ENCODE measurements at places on chromosomes 11 and 22.

DNA sequence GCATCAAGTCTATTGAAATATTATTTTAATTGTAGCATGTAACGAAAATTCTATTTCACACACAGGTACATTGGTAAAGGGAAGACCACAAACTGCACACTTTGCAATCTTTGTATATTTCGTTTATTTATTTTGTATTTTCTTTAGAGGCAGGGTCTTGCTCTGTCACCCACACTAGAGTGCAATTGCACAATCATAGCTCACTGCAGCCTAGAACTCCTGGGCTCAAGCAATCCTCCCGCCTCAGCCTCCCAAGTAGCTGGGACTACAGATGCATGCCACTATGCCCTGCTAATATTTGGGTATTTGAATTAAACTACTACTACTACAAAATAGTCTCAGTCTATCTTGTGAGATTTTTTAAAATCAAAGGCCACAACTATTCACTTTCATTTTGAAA lies 42.7 kb downstream of the GAB2 start:
- DNase-seq: no peak

GRCh38 chr11:92556431-92556830 lies 331.8 kb downstream of the FAT3 start:
- DNase-seq: no peak

GRCh38 chr22:38694940-38695339 lies 5.8 kb downstream of the JOSD1 start:
- no peak for DNase-seq

GRCh38 chr11:2533587-2534133 lies 88.9 kb downstream of the KCNQ1 start:
- no peak for DNase-seq

DNA sequence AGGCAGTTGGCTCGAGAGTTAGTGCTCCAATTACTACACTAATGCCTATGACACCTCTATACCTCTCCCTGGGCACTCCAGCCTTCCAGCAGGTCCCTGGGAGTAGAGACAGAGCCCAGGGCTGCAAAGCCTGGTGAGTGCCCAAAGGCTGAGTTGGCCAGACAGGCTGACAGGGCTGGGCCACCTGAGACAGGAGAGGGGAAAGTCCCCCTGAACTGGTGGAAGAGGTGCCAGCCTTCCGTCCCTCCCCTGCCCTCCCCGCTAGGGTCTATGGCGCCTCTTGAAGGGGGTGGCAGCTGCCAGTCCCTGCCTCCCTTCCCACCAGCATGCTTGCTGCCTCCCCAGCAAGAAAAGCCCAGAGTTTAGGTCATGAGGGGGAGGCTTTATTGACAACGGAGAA lies 3.0 kb downstream of the KCNJ11 start:
- no peak for DNase-seq

DNA sequence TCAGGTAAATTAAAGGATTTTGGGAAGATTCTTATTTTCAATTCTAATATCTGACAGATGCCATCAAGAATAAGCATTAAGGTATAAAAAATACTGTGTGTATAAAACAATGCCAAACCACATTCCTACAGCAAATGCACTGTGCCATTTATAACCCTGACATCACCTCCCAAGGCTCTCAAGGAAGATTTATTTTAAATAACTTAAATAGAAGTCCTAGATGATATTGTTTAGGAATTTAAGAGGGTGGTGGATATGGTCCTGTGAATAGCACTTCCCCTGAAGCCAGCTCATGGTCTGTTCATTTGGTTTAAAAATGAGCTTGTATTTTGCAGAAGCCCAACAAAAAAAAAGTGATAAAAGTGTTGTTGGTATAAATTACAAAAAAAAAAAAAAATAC lies 32.1 kb downstream of the PPIL2 start:
- DNase-seq: no peak

- no peak for DNase-seq
These were observed 1.8 kb upstream of the CHADL start for GRCh38 chr22:41242396-41243117.

GRCh38 chr11:101866619-101867491 lies 48.0 kb upstream of the CEP126 start:
- DNase-seq: no peak

DNA sequence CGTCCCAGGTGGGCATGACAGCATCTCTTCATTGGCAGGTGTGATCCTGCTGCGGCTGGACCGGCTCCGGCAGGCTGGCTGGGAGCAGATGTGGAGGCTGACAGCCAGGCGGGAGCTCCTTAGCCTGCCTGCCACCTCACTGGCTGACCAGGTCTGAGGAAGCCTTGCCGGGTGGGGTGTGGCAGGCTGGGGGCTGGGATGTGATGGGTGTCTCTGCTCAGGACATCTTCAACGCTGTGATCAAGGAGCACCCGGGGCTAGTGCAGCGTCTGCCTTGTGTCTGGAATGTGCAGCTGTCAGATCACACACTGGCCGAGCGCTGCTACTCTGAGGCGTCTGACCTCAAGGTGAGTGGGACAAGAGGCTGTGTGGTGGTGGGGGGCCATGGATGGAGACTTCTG lies 3.5 kb downstream of the LARGE2 start:
- DNase-seq: no peak

DNA sequence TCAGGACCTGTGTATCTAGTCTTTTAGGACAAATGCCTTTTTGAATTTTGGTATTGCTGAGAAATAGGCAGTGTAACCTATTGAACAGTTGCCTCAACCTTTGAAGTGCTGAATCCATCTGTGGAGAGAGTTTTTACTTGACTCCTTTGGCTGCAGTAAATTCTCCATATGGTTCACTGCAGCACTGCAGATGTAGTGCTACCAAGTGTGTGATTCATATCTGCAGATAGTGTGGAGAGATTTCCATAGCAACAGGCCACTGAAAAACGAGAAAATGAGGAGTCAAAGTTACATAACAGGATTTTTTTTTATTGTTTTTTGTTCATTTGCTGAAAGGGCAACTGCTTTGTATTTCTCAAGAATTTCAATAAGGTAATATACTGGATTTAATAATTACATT lies 356.1 kb downstream of the RAB38 start:
- peak; percentile 9 for DNase-seq

DNA sequence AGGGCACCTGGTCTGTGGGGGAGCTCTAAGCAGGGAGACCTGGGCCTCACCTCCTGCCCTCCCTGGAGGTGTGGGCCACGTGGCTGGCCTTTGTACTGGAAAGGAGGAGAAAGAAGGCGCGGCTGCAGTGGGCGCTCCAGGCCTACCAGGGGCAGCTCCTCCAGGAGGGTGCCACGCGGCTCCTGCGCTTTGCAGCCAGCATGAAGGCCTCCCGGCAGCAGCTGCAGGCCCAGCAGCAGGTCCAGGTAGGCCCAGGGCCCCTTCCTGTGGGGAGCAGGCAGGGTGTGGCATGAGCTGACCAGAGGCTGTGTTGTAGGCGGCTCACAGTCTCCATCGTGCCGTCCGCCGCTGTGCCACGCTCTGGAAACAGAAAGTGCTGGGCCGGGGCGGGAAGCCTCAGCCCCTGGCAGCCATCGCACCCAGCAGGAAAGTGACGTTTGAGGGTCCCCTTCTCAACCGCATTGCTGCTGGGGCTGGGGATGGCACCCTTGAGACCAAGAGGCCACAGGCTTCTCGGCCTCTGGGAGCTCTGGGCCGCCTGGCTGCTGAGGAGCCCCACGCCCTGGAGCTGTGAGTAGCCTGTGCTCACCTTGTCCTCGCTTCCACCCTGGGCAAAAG lies 48.6 kb downstream of the PISD start:
- no peak for DNase-seq

- DNase-seq: no peak
These were observed 207.4 kb downstream of the DBX1 start for GRCh38 chr11:19952911-19953310.

DNA sequence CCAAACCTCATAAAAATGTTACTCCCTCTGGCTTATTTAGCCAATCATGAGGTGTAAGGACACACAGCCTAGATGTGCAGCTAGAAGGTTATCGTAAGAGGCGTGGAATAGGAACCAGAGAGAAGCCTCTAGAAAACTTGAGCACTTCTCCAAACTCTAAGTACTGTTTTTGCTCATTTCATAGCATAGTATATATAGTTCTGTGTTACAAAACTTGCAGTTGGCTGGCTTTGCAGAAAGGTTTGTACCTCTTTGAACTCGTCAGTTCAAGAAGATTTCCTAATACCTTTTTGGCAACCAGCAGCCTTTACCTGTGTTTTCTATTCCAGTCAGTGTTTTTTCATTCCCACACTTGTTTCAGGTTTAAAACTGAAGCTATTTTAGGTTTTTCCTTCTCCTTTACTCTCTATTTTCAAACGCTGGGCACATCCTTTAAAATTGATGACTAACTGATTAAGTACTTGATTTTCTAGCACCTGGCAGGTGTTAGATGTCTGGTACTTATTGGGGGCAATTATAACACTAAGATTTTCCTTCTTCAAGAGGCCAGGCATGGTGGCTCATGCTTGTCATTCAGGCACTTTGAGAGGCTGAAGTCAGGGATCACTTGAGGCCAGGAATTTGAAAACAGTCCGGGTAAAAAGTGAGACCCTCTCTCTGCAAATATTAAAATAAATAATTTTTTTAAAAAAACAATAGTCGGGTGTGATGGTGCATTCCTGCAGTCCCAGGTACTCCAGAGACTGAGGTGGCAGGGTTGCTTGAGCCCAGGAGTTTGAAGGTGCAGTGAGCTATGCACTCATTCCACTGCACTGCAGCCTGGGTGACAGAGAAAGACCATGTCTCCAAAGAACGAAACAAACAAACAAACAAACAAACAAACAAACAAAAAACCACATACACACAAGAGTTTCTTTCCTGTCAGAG lies 125.2 kb downstream of the LRRC4C start:
- DNase-seq: no peak

DNA sequence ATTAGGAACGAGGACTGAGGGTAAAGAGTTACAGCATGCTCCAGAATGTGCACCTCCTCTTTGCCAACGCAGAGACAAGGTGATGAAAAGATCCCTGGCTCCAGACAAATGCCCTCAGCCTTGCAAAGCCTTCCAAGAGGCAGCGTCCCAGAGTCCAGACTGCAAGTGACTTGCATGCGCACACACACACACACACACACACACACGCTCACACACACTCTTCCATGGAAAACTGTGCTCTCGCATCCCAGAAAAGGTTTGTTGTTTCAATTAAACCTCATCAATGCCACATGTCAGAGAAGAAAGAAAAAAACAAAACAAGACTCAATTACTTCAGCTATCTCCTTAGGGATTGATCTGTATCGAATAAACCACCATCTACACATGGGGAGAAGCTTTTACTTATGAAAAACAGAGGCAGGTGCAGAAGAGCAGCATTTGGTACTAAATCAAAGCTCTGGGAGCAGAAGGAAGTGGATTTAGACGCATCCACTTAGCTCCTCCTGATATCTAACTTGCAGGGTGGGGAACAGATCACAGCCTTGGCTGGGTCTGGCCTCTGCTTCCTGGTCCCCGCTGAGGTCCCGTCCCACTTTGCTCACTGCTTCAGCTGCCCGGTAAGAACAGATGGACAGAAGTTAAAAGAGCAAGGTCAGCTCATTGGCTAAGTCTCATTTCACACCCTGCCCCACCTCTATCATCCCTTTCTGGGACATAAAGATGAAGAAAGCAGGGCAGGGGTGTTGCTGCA lies 249.8 kb upstream of the BLID start:
- no peak for DNase-seq

- no peak for DNase-seq
These were observed 63.4 kb downstream of the MYH9 start for GRCh38 chr22:36324414-36324813.

DNA sequence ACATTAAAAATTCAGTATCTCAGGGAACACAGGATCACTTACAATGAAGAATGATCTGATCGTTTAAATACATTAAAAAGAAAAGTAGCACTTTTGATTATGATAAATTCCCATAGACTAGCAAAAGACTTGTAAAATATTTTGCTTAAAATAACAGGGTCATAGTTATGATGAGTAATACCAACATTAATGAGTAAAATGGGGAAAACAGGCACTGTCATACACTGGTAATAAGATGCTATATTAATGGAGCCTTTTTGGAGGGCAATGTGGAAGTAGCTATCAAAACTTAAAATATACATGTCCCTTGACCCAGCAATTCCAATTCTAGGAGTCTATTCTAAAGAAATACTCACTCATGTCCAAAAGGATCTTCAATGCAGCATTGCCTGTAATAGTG lies 61.8 kb upstream of the CLNS1A start:
- DNase-seq: no peak

- DNase-seq: no peak
These were observed 14.6 kb downstream of the C11orf21 start for GRCh38 chr11:2287091-2287490.

DNA sequence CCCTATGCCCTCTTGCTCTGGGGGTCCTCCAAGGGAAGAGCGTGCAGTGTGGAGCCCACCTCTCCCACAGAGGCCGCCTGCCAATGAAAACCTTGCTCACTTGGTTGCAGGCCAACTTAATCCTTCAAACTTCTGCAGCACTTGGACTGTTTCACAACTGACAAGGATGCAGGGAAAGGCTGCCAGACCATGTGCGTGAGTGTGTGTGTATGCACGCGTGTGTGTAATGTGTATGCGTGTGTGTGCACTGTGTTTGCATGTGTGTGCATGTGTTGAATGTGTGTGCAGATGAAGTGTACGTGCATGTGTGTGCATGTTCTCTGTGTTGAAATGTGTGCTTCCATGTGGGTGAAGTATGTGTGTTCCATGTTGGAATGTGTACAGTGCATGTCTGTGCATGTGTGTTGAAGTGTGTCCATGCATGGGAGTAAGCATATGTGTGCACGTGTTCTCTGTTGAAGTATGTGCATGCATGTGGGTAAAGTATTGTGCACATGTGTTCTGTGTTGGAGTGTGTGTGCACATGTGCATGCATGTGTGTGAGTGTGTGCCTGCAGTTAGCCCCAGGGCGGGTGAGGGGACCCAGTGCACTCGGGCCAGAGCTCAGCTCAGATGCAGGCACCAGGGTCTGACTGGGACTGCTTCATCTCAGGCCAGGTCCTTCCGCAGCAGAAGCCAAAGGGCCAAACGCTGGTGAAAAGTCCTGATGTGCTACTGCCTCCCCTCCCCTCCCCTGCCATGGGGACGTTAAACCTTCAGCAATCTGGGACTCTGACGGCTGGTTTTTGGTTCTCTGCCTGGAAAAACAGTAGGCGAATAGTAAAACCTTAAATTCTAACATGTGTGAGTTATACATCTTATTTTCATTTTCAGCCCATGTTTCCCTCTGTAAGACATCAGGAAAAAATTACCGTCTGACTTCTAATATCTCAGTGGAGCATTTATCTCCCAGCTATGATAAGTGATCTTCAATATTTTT lies 72.0 kb downstream of the FLI1 start:
- DNase-seq: no peak
